Mucosa of descending colon (tissue), 3 donors: ENCODE measurements at places on chromosomes 4 and X. TPM values are rescaled to one million over a fixed set of nuclear protein-coding genes. Genes with fewer than 3 reads are reported as not detected.

The CLCN4 gene
- total RNA-seq: 1.8 TPM

GRCh38 chr4:87030124-87030523 lies 95.3 kb downstream of the AFF1 start:
- DNase-seq: no peak

DNA sequence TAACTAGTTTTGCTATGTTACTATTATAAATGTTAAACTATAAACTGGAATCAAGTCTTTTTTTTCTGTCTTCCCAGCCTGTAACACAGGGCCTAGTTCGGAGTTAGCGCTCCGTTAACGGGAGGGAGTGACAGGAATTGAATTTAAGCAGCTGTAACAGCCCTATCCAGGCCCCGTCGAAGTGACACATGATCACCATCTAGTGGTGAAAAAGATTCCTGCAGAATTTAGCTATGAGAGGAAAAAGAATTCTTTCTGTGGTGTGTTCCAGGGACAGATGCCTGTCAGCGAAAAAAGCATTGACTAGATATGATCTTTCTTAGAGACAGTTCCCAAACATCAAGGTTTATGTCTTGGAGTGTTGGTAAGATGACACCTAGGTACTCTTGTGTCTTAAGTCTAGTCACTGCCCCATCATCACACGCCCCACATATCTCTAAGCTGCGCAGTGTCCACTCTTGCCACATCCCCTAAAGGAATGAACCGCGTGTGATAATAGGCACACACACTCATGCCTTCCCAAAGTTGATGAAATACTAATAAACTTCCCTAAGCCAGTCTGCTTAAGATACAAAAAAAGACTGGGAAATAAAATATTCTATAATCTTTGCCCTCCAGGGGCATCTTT lies 2.1 kb downstream of the GAB3 start:
- DNase-seq: no peak

- no peak for DNase-seq
Observed at GRCh38 chrX:24148121-24148520, 1.4 kb upstream of the ZFX start.

The ZNF595 gene
- total RNA-seq: 10.0 TPM

GRCh38 chrX:37652589-37653231 lies 32.9 kb upstream of the XK start:
- DNase-seq: no peak

DNA sequence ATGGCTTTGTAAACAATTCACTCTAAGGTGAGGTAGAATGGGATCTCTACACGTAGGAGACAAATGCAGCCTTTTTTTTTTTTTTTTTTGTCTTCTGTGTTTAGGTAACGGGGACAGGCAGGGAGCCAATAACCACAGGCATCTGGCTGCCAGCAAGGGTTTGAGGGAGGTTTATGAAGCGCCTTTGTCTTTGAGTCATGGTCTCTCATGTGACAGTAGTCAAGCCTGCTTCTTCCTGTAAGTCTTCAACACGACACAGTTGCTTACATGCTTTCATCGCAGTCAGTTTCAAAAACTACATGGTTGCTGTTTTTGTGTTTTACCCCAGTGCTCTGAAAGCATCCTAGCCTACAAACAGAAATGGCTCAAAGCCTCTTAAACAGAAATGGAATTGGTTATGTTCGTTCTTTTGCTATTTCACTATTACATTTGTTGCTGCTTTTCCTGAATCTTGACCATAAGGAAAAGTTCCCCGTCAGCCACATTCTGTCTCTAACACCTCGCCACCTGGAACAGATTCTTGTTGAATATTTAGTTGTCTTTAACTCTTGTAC lies 127.8 kb upstream of the METTL14 start:
- no peak for DNase-seq

DNA sequence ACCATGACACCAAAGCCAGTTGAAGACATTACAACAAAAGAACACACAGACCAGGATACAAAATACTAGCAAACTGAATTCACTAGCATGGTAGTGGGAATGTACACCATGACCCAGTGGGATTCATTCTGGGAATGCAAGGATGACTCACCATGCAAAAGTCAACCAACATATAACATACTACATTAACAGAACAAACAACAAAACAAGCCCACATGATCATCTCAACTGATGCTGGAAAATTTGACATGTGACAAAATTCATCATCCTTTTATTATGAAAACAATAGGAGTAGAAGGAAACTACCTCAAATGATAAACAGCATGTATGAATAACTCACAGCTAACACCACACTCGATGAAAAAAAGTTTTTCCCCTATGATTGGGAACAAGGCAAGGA lies 190.2 kb downstream of the DCLK2 start:
- DNase-seq: no peak

The EGFL6 gene
- not detected for total RNA-seq

- no peak for DNase-seq
Observed at GRCh38 chr4:124945422-124945821, 232.9 kb upstream of the ANKRD50 start.

- DNase-seq: no peak
Observed at GRCh38 chr4:139535871-139536234, 20.2 kb downstream of the SETD7 start.

The RNF150 gene
- 88.8 TPM for total RNA-seq

DNA sequence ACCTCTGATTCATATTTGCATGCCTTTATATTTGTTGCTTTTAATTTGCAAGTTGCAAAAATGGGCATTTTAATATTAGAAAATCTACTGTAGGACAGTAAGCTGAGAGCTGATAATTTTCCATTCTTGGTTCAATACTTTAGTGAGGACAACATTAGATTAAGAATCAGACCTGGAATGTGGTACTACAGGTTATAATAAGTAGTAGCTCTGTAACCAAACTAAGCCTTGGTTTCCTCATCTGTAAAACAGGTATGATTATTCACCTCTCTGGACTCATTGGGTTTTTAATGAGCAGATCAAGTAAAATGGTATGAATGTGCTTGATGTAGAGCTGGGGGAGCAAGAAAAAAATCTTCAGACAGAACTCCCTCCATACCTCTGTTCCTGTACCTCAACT lies 31.1 kb downstream of the PRRG1 start:
- DNase-seq: no peak

GRCh38 chrX:74178536-74178935 lies 125.4 kb upstream of the ZCCHC13 start:
- no peak for DNase-seq

DNA sequence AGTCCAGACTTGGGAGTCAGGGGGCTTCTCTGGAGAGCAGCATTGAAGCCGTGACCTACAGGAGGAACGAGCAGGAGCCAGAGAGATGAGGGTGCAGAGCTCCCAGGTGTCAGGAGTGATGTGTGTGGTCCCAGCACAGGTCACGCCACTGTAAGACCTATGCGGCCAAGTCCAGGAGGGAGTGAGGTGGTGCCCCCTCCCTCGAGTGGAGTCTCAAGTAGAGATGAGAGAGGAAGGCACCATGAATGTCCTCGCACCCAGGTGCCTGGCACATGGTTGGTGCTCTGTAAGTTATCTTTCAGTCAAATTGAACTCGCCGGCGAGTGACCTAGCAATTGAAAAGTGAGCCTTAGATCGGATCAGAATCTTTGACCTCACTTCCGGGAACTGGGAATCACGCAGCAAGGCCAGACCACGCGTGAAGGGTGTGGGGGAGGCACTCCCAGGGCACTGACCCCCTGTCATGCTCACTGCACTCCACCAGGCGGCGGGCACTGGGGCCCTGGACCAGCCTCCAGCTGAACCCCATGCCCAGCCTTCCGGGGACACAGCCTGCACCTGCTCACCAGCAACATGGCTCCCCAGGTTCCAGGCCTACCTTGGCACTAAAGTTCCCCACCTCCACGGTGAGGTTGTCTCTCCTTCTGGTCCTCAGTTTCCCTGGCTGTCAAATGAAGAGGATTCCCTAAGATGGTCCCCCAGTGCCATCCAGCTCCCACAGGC lies 127.4 kb downstream of the HMX1 start:
- DNase-seq: no peak

DNA sequence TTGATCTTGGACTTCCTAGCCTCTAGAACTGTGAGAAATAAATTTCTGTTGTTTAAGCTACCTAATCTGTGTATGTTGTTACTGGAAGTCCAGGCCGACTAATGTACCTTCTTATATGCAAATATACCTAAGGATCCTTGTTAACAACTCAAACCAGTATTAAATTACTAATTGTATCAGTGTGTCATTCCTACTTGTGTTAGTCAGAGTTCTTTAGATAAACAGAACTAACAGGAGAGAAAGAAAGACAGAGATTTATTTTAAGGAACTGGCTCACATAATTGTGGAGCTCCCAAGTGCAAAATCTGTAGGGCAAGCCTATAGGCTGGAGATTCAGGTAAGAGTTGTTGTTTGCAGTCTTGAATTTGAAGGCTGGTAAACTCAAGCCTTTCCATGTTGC lies 120.0 kb downstream of the ADGRL3 start:
- DNase-seq: no peak

DNA sequence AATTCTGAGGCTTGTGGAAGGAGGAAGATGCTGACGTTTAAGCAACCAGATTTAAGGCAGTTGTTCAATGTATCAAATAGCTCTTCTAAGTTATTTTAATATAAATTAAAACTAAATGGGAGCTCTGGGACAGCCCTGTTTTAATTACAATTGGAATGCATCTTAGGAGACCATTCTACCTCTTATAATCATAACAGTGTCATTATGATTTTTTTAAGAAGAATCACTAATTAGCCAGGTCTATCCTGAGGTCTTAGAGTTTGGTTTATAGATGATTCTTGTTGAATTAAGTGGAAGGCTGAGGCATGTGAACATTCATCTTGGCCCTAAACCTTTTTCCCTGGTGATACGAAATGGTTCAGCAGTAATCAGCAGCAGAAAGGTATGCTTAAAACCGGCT lies 113.4 kb downstream of the CEP135 start:
- DNase-seq: no peak

GRCh38 chrX:153638436-153639176 lies 8.4 kb upstream of the DUSP9 start:
- DNase-seq: no peak

GRCh38 chr4:98950925-98951324 lies 22.0 kb upstream of the EIF4E start:
- no peak for DNase-seq
